Cardiac muscle cell (in vitro differentiated cells and primary cell): ENCODE measurements at places on chromosomes 6 and 20. TPM values are rescaled to one million over a fixed set of nuclear protein-coding genes. Genes with fewer than 3 reads are reported as not detected.

- peak; percentile 90 for DNase-seq
Observed at GRCh38 chr6:37210313-37210968, 40.5 kb downstream of the PIM1 start.

The HLA-DRA gene
- not detected in 2 replicates for total RNA-seq

The CTSZ gene
- 60.6 and 71.3 TPM in 2 replicates for total RNA-seq

- no peak for DNase-seq
Observed at GRCh38 chr6:144068794-144069193, 26.6 kb downstream of the SF3B5 start.

- DNase-seq = no peak
Observed at GRCh38 chr20:48031122-48031521, 245.8 kb upstream of the SULF2 start.

DNA sequence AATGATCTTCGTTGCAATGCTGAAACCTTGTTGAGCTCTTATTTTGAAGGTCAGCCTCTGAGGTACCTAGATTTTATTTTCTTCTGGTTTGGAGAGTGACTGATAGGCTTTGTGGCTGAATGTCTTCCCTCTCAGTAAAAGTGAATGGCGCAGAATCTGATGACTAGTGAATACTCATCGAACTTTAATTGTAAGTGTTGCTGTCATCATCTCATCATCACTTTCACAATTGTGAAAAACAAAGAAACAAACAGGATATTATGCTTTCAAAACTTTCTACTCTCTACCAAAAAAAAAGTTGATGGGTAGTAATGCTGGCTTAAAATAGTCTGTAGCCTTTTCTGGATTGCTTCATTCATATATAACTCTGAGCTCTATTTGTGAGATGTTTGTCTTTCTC lies 239.5 kb upstream of the RAB32 start:
- DNase-seq = no peak

GRCh38 chr20:63070771-63071540 lies 64.2 kb upstream of the BHLHE23 start:
- no peak for DNase-seq

GRCh38 chr6:51678905-51679620 lies 408.4 kb downstream of the PKHD1 start:
- DNase-seq = peak; percentile 13

GRCh38 chr6:94645191-94645590 lies 932.1 kb upstream of the MANEA start:
- DNase-seq = no peak

GRCh38 chr20:25573288-25574251 lies 11.8 kb downstream of the NINL start:
- DNase-seq = no peak

The HFE gene
- total RNA-seq = 0.66 and 0.99 TPM in 2 replicates

The ZNF335 gene
- total RNA-seq = 18.1 and 28.1 TPM in 2 replicates

GRCh38 chr6:53042112-53042511 lies 23.1 kb upstream of the FBXO9 start:
- DNase-seq = peak; percentile 83

DNA sequence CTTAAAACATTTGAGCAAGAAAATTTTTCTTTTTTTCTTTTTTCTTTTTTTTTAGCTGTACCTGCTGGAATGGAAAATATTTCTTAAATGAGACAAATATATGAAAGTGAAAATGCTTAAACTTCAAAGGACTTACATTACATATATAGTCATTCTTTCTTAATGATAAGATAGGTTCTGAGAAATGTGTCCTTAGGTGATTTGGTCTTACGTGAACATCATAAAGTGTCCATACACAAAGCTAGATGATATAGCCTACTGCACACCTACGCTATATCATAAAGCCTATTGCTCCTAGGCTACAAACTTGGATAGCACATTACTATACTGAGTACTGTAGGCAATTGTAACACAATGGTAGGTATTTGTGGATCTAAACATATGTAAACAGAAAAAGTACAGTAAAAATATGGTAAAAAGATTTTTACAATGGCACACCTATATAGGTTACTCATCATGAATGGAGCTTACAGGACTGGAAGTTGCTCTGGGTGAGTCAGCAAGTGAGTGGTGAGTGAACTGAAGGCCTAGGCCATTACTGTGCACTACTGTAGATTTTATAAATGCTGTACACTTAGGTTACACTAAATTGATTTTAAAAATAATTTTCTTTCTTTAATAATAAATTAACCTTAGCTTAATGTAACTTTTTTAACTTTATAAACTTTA lies 54.6 kb downstream of the RPP21 start:
- no peak for DNase-seq

The HLA-DRB5 gene
- total RNA-seq = not detected in 2 replicates

- no peak for DNase-seq
Observed at GRCh38 chr6:63452125-63452524, 120.2 kb upstream of the LOC128125822 start.

GRCh38 chr20:13312300-13312699 lies 91.2 kb downstream of the ISM1 start:
- DNase-seq = no peak

GRCh38 chr20:3239026-3239866 lies at the start of gene SLC4A11:
TSS of gene SLC4A11 (minus strand) at chr20:3239190. CDS start at chr20:3239137, 53 bp downstream.
- peak; percentile 51 for DNase-seq

The OR2J3 gene
- total RNA-seq = not detected in 2 replicates

- DNase-seq = no peak
Observed at GRCh38 chr6:166736634-166737033, 109.6 kb upstream of the RPS6KA2 start.

GRCh38 chr20:11861479-11861878 lies 56.2 kb upstream of the BTBD3 start:
- no peak for DNase-seq

- DNase-seq = no peak
Observed at GRCh38 chr20:6509374-6509773, 258.1 kb upstream of the BMP2 start.

- no peak for DNase-seq
Observed at GRCh38 chr20:7765221-7765620, 175.0 kb downstream of the HAO1 start.

GRCh38 chr6:87803791-87804190 lies 101.8 kb upstream of the AKIRIN2 start:
- DNase-seq = no peak

The THBS2 gene
- total RNA-seq = 0.06 and 0.07 TPM in 2 replicates

The EMILIN3 gene
- 1.3 and 2.3 TPM in 2 replicates for total RNA-seq

The MAS1 gene
- not detected in 2 replicates for total RNA-seq

GRCh38 chr20:37898233-37899104 lies 4.5 kb upstream of the VSTM2L start:
- no peak for DNase-seq

The MYO6 gene
- total RNA-seq = 8.7 and 17.9 TPM in 2 replicates

DNA sequence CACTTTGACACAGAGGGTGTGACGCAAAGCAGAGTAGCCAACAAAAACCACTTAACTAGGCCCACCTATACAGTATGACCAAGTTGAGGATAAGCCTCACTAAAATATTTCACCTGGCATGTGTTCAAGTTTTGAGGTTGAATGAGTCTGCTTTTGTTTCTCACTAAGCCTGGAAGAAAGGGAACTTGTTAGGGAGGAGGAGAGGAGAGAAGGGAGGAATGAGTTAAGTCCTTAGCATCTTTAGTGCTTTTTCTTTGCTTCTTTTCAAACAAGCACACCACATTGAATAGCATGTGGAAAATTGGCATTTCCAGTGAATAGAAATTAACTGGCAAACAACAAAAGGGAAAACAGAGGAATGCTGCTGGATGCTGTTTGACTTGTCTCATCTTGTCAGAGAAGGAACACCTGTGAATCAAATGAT lies 461.9 kb downstream of the GJA1 start:
- peak; percentile 54 for DNase-seq

- peak; percentile 84 for DNase-seq
Observed at GRCh38 chr20:53677447-53678314, 84.0 kb upstream of the ZNF217 start.

- peak; percentile 78 for DNase-seq
Observed at GRCh38 chr6:129575378-129576118, 134.4 kb downstream of the ARHGAP18 start.

The APCDD1L gene
- 0.21 and 0.46 TPM in 2 replicates for total RNA-seq

DNA sequence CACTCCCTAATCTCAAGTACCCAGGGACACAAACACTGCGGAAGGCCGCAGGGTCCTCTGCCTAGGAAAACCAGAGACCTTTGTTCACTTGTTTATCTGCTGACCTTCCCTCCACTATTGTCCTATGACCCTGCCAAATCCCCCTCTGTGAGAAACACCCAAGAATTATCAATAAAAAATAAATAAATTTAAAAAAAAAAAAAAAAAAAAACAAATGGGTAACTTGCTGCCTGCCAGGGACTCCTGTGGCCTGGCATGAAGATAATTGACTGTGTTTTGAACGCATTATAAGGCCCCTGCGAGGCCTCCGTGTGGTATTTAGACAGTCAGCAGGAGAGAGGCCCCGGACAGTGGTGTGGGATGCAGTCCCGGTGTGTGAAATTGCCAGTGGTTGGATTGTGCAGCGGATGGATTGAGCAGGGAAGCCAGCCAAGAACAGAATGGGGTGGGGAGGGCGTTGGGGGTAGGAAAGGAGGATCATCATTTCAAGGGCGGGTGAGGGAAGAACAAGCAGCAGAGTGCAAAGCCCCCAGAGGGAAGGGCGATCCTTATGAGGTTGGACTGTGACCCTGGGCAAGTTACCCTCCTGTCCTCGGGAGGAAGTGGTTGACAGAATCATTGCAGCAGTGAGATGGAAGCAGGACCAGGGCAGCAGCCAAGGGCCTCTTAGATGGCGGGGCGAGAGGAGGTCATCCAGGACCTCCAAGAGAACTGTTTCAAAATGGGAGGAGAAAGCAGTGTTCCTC lies 43.3 kb downstream of the PPARD start:
- no peak for DNase-seq

The SOX12 gene
- 57.6 and 79.8 TPM in 2 replicates for total RNA-seq

GRCh38 chr6:132131351-132131750 lies 180.2 kb upstream of the CCN2 start:
- DNase-seq = no peak

- no peak for DNase-seq
Observed at GRCh38 chr6:19934996-19935591, 97.9 kb downstream of the ID4 start.

GRCh38 chr6:18347021-18347577 lies 40.1 kb upstream of the RNF144B start:
- no peak for DNase-seq

DNA sequence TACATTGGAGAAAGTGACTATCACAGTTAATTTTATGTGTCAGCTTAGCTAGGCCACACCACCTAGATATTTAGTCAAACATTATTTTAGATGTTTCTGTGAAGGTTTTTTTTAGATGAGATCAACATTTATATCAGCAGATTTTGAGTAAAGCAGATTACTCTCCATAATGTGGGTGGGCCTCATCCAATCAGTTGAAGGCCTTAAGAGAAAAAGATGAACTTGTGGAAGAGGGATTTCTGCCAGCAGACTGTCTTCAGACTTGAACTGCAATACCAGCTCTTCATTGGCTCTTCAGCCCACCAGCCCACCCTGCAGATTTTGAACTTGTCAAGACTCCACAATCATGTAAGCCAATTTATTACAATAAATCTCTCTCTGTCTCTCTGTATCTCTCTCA lies 25.1 kb upstream of the FBXO30 start:
- DNase-seq = no peak

The COL11A2 gene
- 70.6 and 94.6 TPM in 2 replicates for total RNA-seq

The C2 gene
- 1.9 TPM in 2 replicates for total RNA-seq
